ENCODE measurements at places on chromosomes 16 and 17.

- DNase-seq = no peak
These were observed 33.8 kb downstream of the EPN2 start for GRCh38 chr17:19270704-19271611.

GRCh38 chr17:61011251-61011650 lies 333.6 kb downstream of the BCAS3 start:
- DNase-seq = no peak

DNA sequence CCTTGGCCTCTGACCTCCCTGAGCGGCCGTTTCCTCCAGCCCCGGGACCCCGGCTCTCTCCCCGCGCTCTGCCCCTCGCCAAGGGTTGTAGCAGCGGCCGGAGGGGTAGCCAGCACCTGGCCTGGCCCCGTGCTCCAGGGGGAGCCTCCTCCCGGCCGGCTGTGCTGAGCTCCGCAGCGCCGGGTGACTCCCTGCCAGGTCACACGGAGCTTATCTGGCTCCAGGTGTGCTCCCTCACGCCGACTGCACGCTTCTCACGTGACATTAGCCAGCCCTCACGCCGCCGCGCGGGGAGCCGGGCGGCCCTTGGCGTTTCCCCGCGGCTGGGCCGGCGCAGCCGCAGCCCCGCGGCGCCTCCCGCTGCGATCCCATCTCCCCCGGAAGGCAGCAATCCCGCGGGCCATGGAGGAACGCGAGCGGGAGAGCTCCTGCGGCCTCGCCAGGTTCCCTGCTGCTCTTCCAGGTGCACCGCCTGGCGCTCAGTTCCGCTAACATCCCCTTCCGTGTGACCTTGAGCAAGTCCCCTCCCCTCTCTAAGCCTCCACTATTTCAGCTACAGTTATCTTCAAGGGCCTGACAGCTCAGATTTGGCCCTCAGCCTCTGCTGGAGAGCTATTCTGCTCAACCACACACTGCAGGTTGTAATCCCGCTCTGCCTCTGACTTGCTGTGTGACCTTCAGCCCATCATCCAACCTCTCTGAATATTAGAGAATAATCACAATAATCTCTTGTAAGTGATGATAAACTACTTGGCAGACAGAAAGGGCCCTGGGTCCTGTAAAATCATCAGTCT lies 3.4 kb downstream of the MYO18A start:
- no peak for DNase-seq

GRCh38 chr16:15961060-15961511 lies 11.7 kb downstream of the ABCC1 start:
- DNase-seq = no peak

- no peak for DNase-seq
These were observed 414.4 kb downstream of the SHISA9 start for GRCh38 chr16:13315642-13316427.

DNA sequence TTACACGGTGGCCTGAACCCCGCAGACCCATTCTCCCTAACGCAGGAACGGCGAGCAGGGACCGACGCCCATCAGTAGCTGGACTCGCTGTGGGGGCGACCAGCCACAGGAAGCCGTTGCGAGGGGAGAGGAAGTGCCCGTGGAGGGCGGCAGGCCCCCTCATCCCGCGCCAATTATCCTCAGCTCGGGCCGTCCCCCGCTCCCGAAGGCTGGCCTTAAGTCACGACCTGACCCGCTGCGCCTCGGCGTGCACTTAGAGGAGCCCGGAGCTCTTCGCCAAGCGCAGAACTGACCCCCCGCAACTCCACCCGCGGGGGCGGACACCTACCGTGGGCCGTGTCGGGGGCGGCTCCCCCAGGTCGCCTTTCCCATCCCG lies 401 bp downstream of the ARL16 start:
- DNase-seq = no peak

DNA sequence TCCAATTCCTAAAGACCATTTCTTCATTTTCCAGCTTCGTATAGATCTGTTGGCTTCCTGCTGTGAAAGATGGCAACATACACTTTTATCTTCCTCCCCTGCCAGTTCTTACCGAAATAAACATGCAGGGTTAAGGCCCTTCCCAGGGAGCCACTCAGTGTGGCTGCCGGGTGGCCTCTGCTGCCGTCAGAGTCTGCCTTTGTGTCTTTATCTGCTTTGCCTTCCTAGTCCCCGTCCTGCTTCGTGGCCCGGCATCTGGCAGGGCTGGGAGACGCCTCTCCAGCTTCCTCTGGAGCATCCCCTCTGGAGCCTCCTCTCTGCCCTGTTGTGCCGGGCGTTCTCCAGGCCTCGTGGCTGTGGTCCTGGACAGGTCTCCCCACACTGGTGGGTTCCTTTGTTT lies 30.3 kb upstream of the CAPN15 start:
- DNase-seq = no peak

GRCh38 chr16:5549802-5550201 lies 452.2 kb upstream of the EEF2KMT start:
- DNase-seq = no peak

DNA sequence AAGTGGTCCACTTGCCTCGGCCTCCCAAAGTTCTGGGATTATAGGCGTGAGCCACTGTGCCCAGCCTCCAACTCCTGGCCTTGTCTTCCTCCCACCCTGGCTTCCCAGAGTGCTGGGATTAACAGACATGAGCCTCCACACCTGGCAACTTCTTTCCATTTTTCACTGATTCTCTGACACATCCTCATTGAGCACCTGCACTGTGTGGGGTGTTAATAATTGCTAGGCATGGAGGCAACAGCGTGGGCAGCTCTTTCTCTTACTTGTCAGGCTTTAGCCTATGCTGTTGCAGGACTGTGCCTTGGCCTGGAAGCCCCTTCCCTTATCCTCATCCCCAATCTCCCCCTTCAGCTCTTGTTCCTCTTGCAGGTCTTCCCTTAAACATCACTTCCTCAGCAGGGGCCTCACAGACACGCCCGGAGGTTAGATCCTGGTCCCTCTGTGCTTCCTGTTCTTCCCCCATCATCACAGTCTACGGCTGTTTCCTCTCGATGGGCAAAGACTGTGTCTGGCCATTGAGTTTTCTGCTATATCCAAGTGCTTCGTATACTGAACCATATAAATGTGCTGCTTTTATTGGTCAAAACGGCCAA lies 7.9 kb downstream of the QPRT start:
- DNase-seq = no peak

DNA sequence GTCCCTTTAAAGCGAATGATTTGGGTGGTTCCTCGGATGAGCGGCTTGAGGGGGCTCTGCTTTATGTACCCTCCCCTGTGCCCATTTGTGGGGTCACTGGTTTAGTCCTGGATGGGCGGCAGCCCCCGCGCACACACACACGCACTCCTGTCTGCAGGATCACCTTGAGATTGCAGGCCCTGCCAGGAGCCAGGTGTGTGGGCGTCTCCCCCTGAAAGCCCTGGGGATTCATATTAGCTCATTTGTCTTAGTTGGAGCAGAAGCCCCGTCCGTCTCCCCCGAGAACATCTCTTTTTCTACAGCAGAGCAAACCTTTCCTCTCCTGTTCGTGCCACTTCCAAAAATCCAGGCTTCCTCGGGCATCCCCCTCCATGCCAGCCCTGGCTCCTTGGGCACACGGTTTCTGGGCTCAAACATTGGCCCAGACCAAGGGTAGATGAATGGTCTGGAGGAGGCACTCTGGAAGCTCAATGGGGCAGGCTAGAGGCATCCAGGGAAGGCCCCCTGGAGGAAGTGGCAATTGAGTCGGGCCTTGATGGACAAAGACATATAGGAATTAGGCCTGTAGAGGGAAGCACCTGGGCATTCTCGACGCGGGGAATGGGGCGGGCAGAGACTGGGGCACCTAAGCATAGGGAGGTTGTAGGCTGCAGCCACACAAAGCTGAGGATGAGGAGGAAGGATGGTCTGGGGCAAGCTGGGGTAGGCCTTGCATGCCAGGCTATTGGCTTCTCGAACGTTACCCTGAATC lies 218.5 kb upstream of the GSE1 start:
- DNase-seq = no peak

DNA sequence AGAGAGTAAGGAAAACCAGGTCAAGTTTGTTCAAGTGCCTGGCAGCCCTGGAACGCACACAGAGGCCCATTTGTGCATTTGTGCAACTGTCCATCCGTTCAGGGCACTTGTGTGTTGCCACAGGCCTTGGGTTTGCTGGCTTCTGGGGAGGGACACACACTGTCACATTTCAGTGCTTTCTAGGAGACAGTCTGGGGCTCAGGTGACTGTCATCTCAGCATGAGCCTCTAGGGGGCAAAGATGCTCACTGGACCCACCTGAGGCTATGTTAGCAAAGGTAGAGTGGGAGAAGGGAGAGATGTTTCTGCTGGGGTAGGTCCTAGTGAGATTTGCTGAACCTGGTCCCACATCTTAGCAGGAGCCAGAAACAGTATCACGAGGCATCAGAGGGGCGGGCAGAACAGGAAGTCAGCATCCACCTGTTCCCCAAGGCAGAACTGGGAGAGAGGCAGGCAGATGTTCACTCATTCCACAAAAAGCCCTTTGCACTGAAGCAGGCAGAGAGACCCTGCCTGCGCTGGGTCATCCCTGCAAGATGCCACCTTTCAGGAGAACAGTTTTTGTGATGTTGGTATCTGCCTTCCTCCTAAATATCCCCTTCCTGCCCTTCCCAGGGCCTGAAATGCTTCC lies 48.5 kb downstream of the RAI1 start:
- peak; percentile 50 for DNase-seq

DNA sequence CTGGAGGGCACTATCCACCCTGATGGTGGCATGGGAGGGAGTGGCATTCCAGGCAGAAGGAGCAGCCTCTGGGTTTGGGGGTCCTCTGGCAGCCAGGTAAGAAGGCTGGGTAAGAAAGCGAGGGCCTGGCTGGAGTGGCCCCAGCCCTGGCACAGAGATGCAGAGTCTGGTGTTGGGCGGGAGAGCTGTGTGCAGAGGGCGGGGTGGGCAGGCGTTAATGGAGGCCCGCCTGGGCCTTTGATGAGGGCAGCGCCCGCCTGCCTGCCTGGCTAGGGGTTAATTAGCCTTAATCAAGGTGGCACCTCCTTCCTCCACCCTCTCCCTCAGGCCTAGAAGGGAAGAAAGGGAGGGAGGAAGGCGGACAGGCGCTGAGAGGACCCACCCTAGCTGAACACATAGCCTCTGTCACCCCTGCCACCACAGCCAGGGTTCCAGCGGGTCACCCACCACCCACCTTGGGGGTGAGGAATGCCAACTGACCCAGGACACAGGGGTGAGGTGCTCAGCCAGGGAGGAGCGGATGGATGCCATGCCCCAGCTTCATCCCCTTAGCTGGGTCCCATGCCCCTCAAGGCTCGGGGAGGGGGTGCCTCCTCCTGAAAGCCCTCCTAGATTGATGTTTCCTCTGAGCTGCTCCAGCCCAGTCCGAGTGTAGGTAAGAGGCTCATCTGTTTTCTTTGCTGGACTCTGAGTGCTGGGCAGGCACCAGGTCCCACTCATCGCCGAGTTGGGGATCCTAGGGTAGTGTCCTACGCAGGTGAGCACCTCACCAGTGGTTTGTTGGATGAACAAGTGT lies 13.4 kb upstream of the FAM83G start:
- no peak for DNase-seq

GRCh38 chr17:80095844-80096475 lies 5.4 kb upstream of the GAA start:
- no peak for DNase-seq

DNA sequence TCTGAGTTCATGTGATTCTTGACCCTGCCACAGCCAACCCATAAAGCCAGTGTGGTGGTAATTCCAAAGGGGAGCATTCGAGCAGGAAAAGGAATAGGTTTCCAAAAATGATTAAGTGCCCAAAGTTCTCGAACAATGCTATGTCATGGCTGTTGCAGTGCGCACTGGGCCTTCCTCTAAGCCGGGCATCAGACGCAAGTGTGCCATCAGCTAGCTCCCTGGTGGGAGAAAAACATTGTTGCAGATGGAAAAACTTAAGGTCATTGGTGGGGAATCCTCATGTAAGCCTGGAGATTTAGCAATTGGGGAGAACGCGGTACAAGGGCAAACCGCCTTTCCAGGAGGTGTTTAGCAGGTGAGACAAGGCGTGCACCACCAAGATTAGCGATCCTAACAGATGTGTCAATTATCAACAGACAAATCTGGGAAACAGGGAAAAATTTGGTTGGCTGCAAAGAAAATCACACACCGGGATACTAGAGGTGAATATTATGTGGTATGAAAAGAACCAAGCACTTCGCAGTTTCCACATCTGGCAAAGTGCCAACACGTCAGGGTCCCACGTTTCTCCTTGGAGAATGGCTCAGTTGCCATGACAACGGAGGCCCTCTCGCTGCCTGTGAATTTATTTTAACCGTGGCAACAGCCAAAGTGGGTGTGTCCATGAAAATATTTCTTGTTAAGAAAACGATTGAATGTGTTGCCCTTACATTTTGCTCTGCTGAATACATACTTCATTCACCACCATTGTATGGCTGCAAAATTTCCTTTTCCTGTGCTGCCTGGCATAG lies 118.5 kb upstream of the CACNG5 start:
- DNase-seq = no peak

DNA sequence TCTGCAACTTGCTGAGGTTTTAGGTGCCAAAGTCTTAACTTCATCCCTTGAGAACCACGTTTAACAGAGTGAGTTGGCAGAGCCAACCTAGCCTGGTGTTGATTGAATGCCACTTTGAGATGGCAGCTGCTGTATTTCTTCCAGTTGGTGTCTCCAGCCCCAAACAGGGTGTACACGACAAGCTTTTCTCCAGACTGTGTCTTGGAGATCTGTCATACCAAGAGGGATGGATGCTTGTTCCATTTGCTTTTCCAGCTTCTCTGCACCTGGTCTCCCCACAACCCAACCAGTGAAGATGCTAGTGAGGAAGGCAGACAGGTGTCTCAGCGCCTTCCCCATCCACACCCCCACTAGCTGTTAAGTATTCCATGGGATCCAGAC lies 141.1 kb upstream of the HS3ST2 start:
- DNase-seq = no peak

- DNase-seq = no peak
These were observed 4.2 kb downstream of the ADCY9 start for GRCh38 chr16:4111748-4112696.

GRCh38 chr16:56244612-56245011 lies 53.3 kb downstream of the GNAO1 start:
- DNase-seq = no peak

DNA sequence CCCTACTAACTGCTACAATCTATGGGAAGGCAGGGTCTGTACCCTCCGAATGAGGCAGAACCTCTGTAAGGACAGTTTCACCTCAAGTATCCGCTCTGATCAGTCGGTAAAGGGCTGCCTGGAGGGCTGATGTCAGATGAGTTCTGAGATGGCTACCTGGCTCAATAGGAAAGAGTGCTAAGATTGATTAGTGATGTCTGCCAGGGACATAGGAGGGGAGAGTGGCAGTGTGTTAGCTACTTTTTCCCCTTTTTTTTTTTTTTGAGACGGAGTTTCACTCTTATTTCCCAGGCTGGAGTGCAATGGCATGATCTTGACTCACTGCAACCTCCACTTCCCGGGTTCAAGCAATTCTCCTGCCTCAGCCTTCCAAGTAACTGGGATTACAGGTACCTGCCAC lies 39.1 kb upstream of the CDC42EP4 start:
- DNase-seq = no peak
